Tibial nerve (tissue), 4 donors: ENCODE measurements at places on chromosomes 5 and 9. TPM values are rescaled to one million over a fixed set of nuclear protein-coding genes. Genes with fewer than 3 reads are reported as not detected.
A peak's percentile ranks its signal among the peaks of the same experiment; 100 is the strongest.

DNA sequence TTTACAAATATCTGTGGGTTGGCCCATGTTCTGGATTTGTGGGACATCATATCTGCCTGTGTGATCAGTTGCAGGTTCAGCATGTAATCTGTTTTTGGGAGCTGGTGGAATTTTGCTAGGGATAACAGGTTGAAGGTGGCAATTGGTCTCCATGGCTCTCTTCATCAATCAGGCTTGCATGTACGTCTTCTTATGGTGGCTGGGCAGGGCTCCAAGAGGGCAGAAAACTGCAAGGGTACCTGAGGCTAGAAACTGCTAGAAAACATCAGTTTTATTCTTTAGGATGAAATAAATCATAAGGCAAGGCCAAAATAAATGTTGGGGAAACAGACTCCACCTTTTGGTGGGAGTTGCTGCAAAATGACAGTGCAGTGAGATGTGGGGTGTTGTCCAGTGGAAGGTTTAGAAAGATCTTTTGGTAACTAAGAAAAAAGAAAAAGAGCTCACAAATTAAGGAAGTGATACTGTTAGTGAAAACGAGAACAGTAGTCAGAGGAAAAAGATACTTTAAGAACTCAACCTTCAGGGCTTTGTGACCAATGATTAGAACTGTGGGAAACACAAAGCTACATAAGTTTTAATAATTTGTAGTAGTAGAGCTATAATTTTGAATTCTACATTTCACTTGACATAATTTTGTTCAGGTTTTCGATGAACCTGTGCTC is 300.7 kb upstream of the IZUMO3 start:
- H3K27me3 ChIP-seq: no peaks in the 10 kb centered on the region
- H3K27ac ChIP-seq: no peak overlapping the region
- DNase-seq: no peak
- no peaks in the 10 kb centered on the region for H3K36me3 ChIP-seq

DNA sequence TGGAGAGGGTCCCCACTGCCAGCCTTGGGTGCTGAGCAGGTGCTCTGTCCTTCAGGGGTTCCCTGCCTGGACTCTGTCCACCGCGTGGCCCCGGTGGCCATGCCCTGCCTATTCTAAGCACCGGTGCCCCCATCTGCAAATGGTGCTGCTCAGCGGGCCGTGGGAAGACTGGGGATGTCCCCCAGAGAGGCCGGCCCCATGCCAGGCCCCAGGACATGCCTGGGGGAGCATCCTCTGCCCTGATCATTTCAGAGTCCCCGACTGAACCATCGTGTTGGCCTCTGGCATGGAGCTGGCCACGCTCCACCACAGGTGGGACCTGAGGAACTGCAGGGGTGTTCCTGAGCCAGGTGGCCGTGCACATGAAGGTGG is 64.7 kb downstream of the RXRA start:
- peaks cover 87% of the 10 kb centered on the region for H3K4me1 ChIP-seq
- no peak for DNase-seq

The ZFP37 gene
- total RNA-seq: 6.9 TPM

DNA sequence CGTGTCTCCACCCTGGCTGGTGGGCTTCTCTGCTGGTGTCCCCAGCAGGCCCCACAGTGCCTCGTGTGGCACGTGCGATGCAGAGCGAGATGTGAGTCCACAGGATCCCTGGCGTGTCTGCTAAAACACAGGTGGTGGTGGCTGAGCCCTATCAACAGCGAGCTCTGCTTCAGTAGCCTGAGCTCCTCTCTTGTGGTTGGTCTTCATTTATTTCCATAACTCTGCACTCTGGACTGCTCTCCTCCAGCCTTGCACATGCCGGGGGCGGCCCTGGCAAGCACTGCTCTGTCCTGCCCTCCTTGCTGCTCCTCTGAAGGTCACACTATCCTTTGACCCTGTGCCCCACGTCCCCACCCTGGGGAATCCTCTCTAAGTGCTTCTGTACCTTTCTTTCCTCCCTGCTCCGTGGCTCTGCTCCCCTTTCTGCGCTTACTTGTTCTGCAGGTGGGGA is 59.2 kb downstream of the NSUN2 start:
- H3K36me3 ChIP-seq: no peaks in the 10 kb centered on the region
- H3K27ac ChIP-seq: no peak overlapping the region
- no peaks in the 10 kb centered on the region for H3K4me1 ChIP-seq
- DNase-seq: no peak
- H3K27me3 ChIP-seq: no peaks in the 10 kb centered on the region

GRCh38 chr9:7862170-7862569 is 62.6 kb upstream of the DMAC1 start:
- H3K27me3 ChIP-seq: no peaks in the 10 kb centered on the region
- H3K4me1 ChIP-seq: no peaks in the 10 kb centered on the region
- H3K36me3 ChIP-seq: no peaks in the 10 kb centered on the region
- H3K4me3 ChIP-seq: no peak overlapping the region
- no peak for DNase-seq
- no peak overlapping the region for H3K27ac ChIP-seq

The CDKN2A gene
- 11.6 TPM for total RNA-seq

The SLC1A1 gene
- 8.5 TPM for total RNA-seq

The IL9 gene
- total RNA-seq: not detected

GRCh38 chr5:122674385-122674784 is 100.5 kb upstream of the SNX2 start:
- H3K4me1 ChIP-seq: no peaks in the 10 kb centered on the region
- H3K36me3 ChIP-seq: no peaks in the 10 kb centered on the region
- no peak overlapping the region for H3K4me3 ChIP-seq

The GMCL2 gene
- not detected for total RNA-seq

The F12 gene
- not detected for total RNA-seq

The GHR gene
- 39.3 TPM for total RNA-seq

The NIPAL4 gene
- not detected for total RNA-seq

GRCh38 chr5:177312649-177313181 is 1.0 kb upstream of the MXD3 start:
- H3K27me3 ChIP-seq: no peaks in the 10 kb centered on the region
- peaks cover 29% of the 10 kb centered on the region for H3K4me1 ChIP-seq
- no peak overlapping the region for H3K4me3 ChIP-seq
- no peak overlapping the region for H3K27ac ChIP-seq
- no peak for DNase-seq

- H3K4me3 ChIP-seq: no peak overlapping the region
- peaks cover 9% of the 10 kb centered on the region for H3K36me3 ChIP-seq
- no peak for DNase-seq
- H3K27ac ChIP-seq: no peak overlapping the region
- no peaks in the 10 kb centered on the region for H3K27me3 ChIP-seq
These were observed 77.7 kb downstream of the ZNF354C start for GRCh38 chr5:179137643-179138567.

The CSF1R gene
- total RNA-seq: 35.4 TPM

DNA sequence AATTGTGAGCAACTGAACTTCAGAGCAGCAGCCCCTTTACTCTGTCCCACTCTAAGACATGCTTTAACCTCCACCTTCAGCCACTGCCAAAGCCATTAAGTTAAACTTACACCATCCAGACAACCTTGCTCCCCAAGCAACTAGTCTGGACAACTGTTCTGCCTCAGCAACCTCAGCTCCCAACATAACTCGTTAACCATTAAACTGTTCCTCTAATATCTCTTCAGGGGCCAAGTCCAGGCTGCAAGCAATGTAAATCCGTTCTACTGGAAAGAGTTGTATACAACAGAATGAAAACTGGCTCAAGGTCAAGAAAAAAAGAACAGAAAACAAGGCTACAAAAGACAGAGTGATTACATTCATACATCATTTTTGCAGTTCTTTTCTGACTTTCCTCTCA is 131.7 kb upstream of the TARS1 start:
- no peak overlapping the region for H3K4me3 ChIP-seq
- no peaks in the 10 kb centered on the region for H3K36me3 ChIP-seq
- no peak overlapping the region for H3K27ac ChIP-seq

The PCDHGC5 gene
- 4.0 TPM for total RNA-seq

The FAM200C gene
- 6.3 TPM for total RNA-seq

The RAB3C gene
- 1.2 TPM for total RNA-seq

DNA sequence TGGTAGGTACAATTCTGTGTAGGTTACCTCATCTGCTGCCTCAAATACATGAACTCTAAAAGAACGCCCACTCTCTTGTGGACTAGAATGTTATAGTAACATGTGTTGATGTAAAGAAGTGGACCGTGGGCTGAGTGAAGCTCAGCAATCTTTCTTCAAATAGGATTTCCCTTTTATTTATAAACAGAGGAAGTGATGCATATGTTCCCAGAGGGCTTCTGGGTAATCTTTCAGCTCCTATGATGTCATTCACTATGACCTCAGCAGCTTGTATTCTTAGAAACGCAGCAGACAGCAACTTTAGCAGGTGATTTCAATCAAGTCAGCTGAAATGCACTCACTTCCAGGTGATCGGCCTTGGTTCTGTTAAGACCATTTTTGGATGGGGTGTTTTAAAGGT is 14.4 kb downstream of the F2RL2 start:
- no peaks in the 10 kb centered on the region for H3K4me1 ChIP-seq
- H3K27ac ChIP-seq: no peak overlapping the region
- no peaks in the 10 kb centered on the region for H3K36me3 ChIP-seq
- DNase-seq: no peak
- no peak overlapping the region for H3K4me3 ChIP-seq

- no peak overlapping the region for H3K27ac ChIP-seq
- DNase-seq: no peak
- no peak overlapping the region for H3K4me3 ChIP-seq
These were observed 84.8 kb upstream of the ZBTB43 start for GRCh38 chr9:126720036-126720435.

DNA sequence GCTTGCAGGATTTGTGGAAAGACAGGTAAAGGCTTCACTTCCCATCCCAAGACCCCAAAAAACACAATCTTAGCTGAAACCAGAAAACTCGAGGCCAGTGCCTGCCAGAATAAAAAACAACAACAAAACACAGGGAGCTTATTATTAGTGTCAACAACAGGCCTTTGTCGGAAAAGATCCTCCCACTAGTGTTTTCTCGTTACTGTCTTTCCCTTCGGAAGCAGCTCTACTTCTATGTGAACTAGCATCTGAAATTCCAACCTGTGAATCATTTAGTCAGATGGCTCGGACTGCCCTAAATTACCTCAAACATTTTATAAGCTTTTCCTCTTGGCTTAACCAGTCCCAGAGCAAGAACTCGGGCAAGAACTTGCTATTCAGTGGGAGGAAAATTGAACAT is 122.2 kb upstream of the GNA14 start:
- no peaks in the 10 kb centered on the region for H3K27me3 ChIP-seq
- H3K4me3 ChIP-seq: no peak overlapping the region

The CDH9 gene
- total RNA-seq: not detected

The CRAT gene
- 42.7 TPM for total RNA-seq

DNA sequence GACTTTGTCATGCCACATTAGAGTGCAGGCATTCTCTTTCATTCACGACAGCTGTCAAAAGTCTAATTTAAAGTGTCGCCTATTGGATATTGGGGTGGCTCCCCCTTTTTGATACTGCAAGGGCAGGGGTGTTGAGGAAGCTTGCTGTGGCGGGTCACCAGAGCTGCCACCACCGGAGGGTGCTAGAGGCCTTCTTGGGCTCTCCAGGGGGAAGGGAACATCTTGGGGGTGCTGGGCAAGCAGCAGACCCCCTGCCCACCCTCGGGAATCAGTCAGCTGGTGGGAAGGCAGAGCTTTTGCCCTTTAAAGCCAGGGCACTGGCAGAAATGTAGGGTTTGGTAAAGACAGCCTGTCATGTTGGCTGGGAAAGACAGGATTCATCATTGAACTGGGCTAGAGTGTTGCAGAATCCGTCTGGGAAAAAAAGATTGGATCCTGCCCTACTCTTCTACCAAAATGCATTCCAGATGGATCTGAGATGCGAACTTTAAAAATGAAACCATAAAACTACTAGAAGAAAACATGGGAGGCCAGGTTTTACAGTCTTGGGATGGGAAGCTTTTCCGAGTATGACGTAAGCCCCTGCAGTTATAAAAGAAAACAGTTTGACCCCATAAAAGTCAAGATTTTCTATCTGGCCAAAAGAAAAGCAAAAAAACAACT is 22.3 kb downstream of the COL5A1 start:
- no peaks in the 10 kb centered on the region for H3K27me3 ChIP-seq
- no peak overlapping the region for H3K27ac ChIP-seq
- no peak overlapping the region for H3K4me3 ChIP-seq
- no peaks in the 10 kb centered on the region for H3K4me1 ChIP-seq
- H3K36me3 ChIP-seq: no peaks in the 10 kb centered on the region

The LIFR gene
- total RNA-seq: 247 TPM

The LAMC3 gene
- total RNA-seq: 1.6 TPM

DNA sequence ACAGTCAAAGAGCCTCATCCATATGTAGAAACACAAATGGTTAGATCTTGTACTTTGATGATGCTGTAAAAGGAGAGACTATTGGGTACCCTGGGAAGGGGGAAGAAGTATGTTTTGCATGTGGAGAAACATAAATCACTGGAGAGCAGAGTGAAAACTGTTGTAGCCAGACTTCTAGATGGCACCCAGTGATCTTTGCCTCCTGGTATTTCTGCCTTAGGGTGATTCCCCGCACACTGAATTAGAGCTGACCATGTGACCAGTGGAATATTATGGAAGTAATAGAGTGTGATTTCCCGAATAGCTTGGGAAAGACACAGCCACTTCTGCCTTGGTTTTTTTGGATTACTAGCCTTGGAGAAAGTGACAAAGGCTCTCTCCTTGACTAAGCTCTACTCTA is 174.3 kb downstream of the LPAR1 start:
- H3K4me1 ChIP-seq: no peaks in the 10 kb centered on the region
- no peak overlapping the region for H3K4me3 ChIP-seq
- no peaks in the 10 kb centered on the region for H3K27me3 ChIP-seq
- DNase-seq: no peak

The FGF10 gene
- total RNA-seq: 9.2 TPM

The PTTG1 gene
- 11.1 TPM for total RNA-seq

DNA sequence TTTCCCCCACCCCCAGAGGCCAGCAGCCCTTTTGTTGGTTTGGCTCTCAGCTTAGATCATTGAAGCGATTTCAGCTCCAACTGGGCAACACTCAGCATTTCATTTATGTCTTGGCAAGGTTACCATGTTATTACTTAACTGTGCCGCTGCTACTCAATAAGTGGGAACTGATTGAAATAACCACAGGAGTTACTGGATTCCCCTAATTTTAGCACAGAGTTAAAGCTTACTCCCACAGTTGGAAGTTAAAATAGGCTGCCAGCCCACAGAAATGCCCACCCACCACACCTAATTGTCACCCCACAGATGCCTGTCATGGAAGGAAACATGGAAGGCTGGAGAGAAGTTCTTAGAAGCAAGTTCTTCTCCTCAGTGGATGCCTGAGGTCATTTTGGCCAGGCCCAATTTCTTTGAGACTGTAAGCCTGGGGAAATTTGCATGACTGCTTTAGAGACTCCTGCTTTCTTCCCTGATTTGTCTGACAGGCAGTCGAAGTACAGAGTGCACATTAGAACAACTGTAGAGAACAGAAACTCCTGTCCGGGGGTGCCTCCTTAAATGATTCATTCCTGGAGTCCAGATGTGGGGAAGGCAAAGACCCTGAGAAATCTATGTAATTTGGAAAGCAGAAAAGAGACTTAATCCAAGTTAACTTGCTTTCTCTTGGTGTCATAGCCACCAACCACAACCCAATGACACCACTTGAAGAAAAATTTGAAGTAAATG is 370.0 kb downstream of the ZSWIM6 start:
- no peak for DNase-seq
- no peaks in the 10 kb centered on the region for H3K36me3 ChIP-seq

- DNase-seq: peak; percentile 29
- H3K27me3 ChIP-seq: no peaks in the 10 kb centered on the region
- no peaks in the 10 kb centered on the region for H3K36me3 ChIP-seq
- H3K27ac ChIP-seq: peak overlapping the region; percentile 41
- no peak overlapping the region for H3K4me3 ChIP-seq
These were observed 508.2 kb upstream of the WWC1 start for GRCh38 chr5:167783145-167783817.

GRCh38 chr9:98391406-98391805 is 136.0 kb upstream of the TBC1D2 start:
- H3K4me1 ChIP-seq: no peaks in the 10 kb centered on the region
- H3K4me3 ChIP-seq: no peak overlapping the region
- DNase-seq: no peak
- H3K27me3 ChIP-seq: no peaks in the 10 kb centered on the region
- H3K27ac ChIP-seq: no peak overlapping the region
- no peaks in the 10 kb centered on the region for H3K36me3 ChIP-seq
